ENCODE measurements at places on chromosomes 13 and 19.

GRCh38 chr13:80339912-80340650 lies 845 bp downstream of the SPRY2 start:
- peak; percentile 55 for DNase-seq

GRCh38 chr13:104414181-104414580 lies 1348.0 kb upstream of the SLC10A2 start:
- DNase-seq, result no peak

- no peak for DNase-seq
Measured at GRCh38 chr13:85255978-85256377, 543.2 kb downstream of the SLITRK6 start.

DNA sequence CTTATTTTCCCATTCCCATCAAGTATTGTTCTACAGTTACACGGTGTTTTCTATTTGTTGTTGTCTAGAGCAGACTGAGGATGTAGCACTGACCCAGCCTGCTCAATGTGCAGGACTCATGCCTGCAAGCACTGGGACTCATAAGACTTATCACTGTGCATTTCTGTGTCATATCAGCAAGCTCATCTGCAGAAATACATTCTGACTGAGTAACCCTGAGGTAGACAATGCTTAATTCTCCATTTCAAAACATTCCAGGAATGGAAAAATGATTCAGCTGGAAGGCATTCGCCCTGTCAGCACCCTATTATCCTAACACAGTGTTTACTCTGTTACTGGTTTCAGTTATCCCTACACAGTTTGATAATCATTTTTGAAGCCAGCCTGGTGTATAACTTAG lies 2506.4 kb downstream of the PCDH9 start:
- no peak for DNase-seq

- DNase-seq, result no peak
Measured at GRCh38 chr19:29273000-29273640, 60.2 kb upstream of the UQCRFS1 start.

- DNase-seq, result no peak
Measured at GRCh38 chr13:20142023-20142926, 18.6 kb downstream of the GJA3 start.
